ENCODE measurements at places on chromosomes 16 and 17. TPM values are rescaled to one million over a fixed set of nuclear protein-coding genes. Genes with fewer than 3 reads are reported as not detected.

The CNTD1 gene
- total RNA-seq = not detected

The SCO1 gene
- 19.3 TPM for total RNA-seq

The TSPAN10 gene
- 0.64 TPM for total RNA-seq

The ATP2C2 gene
- total RNA-seq = under 0.01 TPM

All from epithelial cell of alveolus of lung (primary cell).